Stimulated activated CD4-positive, alpha-beta T cell treated with anti-CD3 and anti-CD28 coated beads, Interleukin-12 subunit alpha, Interleukin-12 subunit beta, amount 100 ng/mL, for 24 hours (primary cell): ENCODE measurements at places on chromosomes 2 and 18.

DNA sequence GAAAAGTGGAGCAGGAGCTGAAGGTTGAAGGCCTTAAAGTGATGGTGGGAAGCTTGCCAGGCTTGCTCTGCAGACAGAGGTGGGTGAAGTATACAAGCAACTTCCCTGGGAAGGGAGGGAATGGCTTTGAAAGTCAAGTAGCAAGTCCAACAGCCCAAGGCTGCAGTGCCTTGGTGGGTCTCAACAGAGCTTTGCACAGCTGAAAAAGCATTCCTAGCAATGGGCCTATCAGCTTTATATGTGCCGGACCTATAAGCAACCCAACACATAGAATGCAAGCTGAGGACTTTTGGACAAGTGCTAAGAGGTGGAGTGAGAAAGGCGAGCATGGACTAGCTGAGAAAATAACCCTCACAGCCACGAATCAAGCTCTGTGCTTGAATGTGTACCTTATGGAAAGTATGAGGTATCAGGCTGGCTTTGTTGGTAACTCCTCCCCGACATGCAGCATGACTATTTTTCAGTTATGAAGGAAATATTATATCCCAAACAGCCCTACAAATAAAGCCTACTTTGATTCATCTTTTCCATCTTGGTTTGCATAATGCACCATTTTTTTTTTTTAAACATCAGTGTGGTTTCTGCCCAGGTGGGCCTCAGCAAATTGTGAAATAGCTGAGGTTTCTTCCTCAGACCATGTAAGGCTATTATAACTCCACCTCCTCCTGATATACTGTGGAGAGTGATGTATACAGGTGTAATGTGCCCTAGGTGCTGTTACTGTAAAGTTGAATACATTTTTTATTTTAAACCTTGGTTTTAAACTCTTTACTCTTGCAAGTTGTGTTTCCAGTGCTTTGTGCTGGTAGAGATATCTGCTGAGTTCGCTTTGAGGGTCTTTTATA, 241.4 kb upstream of the CXCR4 start:
- no peak for DNase-seq

GRCh38 chr2:25787020-25787419, 91.3 kb downstream of the ASXL2 start:
- no peak for DNase-seq

GRCh38 chr2:203683932-203684556, 22.4 kb upstream of the CD28 start:
- no peak for DNase-seq

DNA sequence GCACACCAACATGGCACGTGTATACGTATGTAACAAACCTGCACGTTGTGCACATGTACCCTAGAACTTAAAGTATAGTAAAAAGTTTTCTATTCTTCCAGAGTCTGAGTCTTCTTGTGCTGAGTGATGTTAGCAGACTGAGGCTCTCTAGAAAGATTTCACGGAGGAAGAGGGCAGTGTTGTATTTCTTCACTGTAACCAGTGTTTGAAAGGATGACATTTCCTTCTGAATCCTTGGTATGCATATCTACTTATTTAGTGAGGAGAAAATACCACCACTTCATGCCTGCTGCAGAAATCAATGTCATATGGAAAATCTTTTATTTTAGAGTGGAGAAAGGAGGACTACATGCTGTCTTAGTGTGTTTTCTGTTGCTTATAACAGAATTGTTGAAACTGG, 357.1 kb downstream of the CCDC85A start:
- DNase-seq, result no peak

DNA sequence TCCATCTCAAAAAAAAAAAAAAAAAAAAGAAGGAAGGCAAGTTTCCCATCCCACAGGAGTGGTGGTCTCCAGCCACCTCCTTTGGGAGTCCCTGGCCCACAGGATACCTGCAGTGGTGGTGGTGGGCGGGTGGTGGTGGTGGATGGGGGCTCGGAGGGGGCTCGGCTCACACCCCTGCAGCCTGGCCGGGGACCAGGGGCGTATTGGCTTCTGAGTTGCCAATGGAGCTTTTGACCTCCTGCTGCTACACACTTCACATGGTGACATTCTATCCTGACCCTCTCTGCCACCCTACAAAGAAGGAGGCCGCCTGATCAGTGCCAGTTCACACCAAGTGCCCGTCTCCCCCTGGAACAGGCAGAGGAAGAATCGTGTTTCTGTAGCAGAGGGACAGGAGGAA, 119.6 kb downstream of the NFATC1 start:
- no peak for DNase-seq

DNA sequence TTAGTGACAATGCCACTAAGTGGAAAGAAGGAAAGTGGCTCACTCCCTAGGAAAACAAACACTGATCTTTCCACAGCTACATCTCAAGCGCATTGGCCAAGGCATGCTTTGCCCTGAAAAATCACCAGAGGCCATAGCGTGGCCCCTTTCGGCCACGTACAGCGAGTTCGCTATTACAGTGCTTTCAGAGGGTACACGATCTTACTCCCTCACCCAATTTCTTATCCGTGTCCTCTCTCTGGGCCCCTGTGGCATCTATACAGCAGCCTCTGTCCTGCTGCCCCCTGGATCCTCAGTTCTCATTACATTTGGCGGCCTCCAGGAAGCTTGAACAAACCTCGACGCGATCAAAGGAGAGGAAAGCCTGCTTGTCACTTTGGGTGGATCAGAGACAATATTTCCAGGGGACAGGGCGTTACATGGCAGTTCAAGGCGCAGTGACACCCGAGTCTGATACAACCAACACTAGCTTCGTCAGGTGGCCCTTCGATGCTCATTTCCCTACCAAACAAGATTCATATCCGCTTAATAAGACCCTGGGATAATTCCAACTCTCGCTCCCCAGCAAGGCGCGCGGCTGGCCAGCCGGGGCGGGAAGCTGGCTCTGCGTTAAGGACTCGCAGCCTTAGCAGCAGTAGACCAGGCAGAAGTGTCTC, 941 bp downstream of the SKOR2 start:
- DNase-seq, result no peak

- DNase-seq, result no peak
Observed at GRCh38 chr2:181949047-181949446, 36.6 kb upstream of the PPP1R1C start.

DNA sequence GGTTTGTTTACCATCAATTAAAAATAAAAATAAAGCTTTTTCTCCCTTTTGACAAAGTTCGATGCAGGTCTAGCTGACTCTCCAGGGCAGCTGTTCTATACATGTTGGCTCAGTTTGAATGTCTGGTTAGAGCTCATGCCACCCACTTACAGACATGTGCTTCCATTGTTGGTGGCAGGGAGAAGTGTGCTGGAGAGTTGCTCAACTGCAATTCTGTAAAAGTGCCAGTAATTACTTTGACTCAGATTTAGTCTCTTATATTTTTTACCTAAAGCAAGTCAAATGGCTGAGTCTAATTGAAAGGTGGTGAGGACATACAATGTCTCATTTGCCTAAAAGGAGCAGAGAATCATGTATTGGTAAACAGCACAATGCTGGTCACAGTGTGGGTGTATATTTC, 609.1 kb upstream of the SYT4 start:
- DNase-seq, result no peak

DNA sequence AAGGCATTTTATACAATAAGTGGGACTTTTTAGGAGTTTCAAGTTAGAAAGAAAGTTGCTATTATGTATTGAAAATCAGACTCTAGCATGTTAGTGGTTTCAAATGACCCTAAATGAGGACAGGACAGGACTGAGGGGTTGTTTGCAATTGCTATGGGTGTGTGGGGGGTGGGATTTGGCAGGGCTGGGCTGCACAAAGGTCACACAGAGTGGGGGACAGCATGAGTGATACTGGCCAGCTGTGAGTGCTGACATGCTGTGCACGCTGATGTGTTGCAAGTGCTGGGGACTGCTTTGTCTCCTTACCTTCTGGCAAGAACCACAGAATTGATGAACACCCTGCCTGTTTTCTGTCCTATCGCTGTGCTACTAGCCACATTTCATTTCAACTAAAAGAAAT, 29.8 kb downstream of the RNMT start:
- no peak for DNase-seq

DNA sequence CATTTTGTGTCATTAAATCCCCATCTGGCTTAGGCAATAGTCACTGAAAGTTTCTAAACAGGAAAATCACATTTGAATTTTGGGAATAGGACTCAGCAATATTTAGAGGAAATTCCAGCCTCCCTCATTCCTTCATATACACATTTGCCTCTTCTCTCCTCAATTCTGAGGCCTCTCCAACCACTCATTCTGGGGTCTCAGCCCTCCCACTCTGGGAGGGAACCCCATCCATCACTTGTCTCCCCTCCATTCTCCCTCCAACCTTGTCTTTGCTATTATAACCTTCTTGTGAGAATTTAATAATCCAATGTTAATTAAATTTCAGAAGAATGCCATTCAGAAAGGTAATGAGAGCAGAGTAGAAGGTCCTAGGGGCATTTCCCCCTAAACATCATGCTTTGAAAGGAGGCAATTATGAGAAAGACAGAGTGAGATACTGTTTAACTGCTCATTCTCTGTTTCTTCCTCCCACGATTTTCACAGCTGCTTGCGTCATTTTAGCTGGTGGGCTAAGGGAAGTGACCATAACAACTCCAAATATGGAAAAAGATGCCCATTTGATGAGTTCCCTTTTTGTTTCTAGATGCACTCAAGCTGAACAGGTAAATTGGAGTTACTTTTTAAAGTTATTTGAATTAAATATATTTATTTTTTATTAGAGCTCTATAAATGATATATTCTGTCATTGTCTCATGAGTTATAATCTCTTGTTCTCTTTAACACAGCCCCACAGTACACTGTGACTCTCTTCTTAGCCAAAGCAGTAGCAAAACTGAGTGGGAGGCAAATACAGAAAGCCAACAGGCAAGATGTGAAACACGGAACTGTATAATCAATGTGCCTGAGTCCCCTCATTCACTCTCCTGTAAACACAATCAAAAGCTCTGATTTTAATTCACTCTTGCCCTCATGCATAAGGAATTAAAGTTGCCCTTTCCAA, 135.1 kb downstream of the DLGAP1 start:
- DNase-seq, result no peak

- no peak for DNase-seq
Observed at GRCh38 chr2:219434718-219435525, at the start of gene SPEG. Gene SPEG (plus strand): TSS chr2:219434843. CDS start chr2:219434978, 135 bp downstream.

DNA sequence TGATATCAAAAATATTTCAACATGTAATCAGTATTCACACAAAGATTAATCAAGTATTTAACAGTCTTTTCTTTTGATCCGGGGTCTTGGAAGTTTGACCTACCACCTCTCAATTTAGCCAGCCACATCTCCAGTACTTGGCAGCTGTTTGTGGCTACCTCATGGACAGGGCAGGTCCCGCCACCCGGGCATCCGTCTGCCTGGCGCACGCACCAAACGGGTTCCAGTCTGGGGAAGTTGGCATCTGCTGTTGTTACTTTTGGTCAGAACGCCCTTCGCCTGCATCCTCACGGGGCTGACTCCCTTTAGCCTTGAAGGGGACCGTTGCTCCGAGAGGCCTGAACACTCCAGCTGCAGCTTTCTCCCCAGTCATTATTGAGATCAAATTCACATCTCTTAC, 81.7 kb downstream of the NEDD4L start:
- no peak for DNase-seq

DNA sequence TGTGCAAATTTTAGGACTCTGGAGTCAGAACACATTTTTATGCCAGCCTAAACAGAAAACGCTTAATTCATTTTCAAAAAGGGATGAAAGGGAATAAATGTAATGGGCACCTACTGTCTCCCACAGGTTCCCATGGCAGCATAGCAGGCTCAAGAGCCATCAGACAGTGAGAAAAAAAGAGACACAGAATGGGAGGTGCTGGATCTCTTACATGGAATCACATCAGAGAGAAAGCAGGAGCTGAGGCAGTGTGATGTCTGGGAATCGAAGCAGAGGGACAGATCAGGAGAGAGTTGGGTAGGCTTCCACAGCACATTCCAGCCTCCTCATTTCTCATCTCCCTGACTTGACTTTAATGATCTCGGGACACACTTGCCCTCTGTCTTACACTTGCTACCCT, 684.3 kb downstream of the KCNJ3 start:
- no peak for DNase-seq

- DNase-seq, result no peak
Observed at GRCh38 chr2:230170532-230170931, 49.3 kb downstream of the SP110 start.

- no peak for DNase-seq
Observed at GRCh38 chr2:235810846-235811245, 317.0 kb downstream of the AGAP1 start.

GRCh38 chr2:65782186-65782585, 349.8 kb upstream of the SPRED2 start:
- no peak for DNase-seq

GRCh38 chr2:241558532-241559322, at the start of gene BOK:
Gene BOK (plus strand): TSS chr2:241558745. CDS start chr2:241559484, 739 bp downstream.
- no peak for DNase-seq

DNA sequence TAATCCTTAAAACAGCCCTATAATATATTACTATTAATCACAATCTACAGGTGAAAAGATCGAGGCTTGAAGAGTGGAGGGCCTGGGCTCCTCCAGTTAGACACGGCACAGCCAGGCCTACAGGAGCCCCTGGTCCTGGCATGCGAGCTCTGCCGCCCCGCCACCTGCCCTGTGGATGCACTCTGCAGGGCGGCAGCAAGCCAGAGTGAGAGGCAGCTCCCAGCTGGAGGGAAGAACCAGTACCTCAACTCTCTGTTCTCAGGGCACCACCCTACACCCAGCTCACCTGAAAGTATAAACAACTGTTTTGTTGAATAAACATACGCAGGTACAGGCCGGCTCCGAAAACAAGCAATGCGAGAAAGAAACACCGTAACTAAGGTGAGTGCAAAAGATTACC, 34.6 kb downstream of the EIPR1 start:
- DNase-seq, result no peak

DNA sequence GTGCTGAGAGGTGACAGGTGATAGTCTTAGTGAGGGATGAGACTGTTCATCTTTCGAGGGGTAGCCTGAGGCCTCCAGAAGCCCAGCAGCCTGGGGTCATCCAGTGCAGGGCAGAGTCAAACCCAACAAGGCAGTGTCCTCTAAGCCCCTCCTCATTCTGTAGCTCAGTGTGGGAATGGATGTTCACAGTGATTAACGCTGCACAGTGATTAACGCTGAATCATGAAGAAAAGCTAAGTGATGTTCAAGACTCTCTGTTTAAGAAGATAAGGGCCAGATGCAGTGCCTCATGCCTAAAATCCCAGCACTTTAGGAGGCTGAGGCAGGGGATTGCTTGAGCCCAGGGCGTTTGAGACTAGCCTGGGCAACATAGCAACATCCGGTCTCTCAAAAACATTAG, 56.3 kb upstream of the LAPTM4A start:
- no peak for DNase-seq

DNA sequence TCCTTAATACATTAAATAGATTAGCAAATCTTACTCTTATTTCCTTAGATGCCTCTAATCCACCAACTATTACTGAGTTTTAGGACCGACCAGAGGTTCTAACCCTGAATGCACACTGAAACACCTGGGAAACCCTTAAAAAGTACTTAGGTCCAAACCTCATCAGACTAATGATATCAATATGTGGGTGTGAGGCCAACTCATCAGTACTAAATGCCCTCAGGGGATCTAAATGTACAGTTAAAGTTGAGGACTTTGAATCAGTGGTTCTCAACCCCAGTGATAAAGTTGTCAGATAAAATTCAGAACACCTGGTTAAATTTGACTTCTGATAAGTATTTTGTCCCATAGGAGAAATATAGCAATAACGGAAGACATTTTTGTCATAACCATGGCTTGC, 20.9 kb downstream of the MMADHC start:
- DNase-seq, result no peak
